ENCODE measurements at places on chromosomes 7 and 10. TPM values are rescaled to one million over a fixed set of nuclear protein-coding genes. Genes with fewer than 3 reads are reported as not detected.

VPS37D gene
- total RNA-seq: 2.8 TPM

ZFAND2A gene
- 34.8 TPM for total RNA-seq

CYP26C1 gene
- total RNA-seq: 4.7 TPM

SYCE1 gene
- total RNA-seq: not detected

TMEM236 gene
- total RNA-seq: under 0.01 TPM

TMEM196 gene
- total RNA-seq: not detected

ARHGAP19 gene
- 3.4 TPM for total RNA-seq

HOXA5 gene
- not detected for total RNA-seq

CLCN1 gene
- total RNA-seq: not detected

Data from cardiac atrium fibroblast (primary cell).